Endodermal cell (in vitro differentiated cells): ENCODE measurements at places on chromosomes 12 and 14.
A peak's percentile ranks its signal among the peaks of the same experiment; 100 is the strongest.

DNA sequence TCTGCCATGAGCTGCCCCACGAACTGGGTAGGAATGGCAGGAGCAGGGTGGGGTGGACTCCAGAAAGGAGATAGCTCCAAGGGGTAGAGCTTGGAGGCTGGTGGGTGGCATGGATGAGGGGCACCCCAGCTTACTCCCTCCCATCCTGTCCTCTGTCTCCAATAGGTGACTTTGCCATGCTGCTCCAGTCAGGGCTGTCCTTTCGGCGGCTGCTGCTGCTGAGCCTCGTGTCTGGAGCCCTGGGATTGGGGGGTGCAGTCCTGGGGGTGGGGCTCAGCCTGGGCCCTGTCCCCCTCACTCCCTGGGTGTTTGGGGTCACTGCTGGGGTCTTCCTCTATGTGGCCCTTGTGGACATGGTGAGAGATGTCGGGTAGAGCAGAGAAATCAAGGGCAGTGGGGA lies 7.1 kb downstream of the SLC39A5 start:
- DNase-seq = no peak

DNA sequence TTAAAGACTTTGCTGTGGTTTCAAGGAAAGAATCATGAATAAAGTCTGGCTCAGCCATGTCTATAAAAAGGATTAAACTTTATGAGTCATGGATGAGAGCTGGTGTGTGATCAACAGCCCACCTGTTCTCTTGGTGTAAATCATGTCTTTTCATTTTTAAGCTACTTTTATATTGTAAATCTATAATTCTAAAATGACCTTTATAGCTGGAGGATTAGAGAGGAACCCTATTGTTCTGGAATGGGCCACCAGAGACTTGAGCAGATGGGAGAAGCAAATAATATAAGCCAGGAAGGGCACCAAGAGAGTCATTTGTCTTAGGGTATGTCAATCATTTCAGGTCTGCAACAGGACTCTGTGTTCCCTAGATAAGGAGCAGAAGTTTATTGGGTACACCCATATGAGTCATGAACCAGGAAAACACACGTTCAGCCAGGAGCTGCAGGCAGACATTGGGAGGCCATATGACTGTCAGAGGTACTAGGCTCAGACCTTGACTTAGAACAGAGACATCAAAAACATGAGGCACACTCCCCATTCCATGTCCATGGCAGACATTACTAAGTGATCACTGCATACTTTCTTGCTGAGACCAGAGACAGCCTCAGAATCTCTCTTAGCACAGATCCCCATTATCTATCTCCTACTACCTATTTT lies 49.3 kb downstream of the NDUFA12 start:
- no peak for DNase-seq

- DNase-seq = no peak
Measured at GRCh38 chr14:72457641-72458040, 436.3 kb downstream of the DPF3 start.

DNA sequence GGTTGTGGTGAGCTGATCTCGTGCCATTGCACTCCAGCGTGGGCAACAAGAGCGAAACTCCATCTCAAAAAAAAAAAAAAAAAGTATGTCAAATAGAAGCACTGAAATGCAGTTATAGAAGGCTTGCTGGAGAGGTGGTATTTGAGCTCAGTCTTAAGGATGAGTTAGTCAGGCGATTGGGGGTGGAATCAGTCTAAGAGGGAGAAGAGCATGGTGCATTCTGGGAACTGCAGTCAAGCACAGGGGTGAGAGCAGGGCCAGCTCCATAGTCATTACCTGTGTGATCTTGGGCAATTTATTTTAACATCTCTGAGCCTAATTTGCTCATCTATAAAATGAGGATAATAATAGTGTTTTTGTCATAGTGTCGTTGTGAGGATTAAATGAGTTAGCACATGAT lies 5.9 kb upstream of the GNB3 start:
- no peak for DNase-seq

- peak; percentile 96 for DNase-seq
Measured at GRCh38 chr12:120231316-120232011, 30.6 kb upstream of the RPLP0 start.

DNA sequence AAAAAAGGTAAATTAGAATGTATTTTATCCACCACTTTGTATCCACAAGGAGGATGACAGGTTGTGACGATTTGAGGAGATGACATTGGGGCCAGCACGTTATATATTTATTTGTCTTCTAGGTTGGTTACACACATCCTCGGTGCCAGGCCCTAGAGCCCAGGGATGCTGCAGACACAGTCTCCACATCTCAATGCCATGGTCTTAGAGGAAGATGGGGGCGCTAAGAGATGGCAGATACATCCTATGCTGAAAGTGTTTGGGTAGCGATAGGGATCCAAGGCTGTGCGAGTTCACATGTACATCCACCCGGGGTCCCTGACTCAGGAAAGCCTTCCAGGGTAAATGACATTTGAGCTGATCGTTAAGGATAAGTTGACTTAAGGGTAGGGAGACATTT lies 193.1 kb upstream of the GSC start:
- DNase-seq = no peak

- DNase-seq = no peak
Measured at GRCh38 chr12:39441189-39441962, 1.5 kb downstream of the KIF21A start.

DNA sequence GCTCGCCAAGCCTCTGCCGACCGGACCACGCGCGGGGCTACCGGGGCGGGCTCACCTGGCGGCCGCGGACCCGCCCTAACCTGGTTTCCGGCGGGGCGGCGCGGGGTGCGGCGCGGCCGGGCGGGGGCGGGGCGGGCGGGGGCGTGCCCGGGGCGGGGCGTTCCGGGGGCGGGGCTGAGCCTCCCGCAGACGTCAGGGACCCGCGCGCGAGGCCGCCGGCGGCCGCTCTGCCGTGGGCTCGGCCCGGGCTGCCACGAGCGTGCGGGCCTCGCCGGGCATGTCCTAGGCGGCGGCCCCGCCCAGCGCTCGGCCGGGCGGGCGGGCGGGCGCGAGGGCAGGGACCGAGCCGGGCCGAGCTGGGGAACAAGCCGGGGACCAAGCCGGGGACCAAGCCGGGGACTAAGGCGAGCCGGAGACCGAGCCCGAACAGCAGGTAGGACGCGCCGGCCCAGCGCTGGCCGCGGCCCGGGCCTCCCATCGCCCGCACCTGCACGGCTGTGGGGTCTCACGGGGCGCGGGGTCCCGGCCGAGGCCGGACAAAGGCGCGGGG lies at the start of gene CEP170B:
TSS of gene CEP170B (plus strand) at position 188 of the 550 bp plus-strand sequence. CDS start 3,183 bp downstream, outside the sequence.
- DNase-seq = peak; percentile 84

GRCh38 chr12:12442548-12443071 lies 85.7 kb downstream of the BORCS5 start:
- DNase-seq = no peak

GRCh38 chr12:61397668-61398067 lies 862.5 kb upstream of the USP15 start:
- DNase-seq = no peak

DNA sequence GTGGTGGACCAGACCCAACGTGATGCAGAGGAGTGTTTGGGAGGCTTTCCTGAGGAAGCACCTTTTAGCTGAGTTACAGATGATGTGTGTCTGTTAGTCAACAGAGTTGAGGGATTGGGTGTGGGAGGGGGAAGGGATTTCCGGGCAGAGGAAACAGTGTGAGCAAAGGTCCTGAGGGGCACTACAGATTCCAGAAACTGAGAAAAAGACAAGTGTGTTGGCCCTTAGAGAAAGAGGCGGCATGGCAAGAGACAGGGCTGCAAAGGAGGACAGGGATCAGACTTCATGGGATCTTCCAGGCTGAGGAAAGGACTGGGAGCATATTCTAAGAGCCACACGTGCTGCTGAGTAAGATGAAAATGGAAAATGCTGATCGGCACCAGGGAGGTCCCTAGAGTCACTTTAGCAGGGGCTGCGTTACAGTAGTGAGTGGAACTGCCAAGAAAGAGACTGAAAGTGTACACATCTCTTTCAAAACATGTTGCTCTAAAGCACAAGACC lies 9.4 kb upstream of the RPS6KL1 start:
- DNase-seq = no peak

DNA sequence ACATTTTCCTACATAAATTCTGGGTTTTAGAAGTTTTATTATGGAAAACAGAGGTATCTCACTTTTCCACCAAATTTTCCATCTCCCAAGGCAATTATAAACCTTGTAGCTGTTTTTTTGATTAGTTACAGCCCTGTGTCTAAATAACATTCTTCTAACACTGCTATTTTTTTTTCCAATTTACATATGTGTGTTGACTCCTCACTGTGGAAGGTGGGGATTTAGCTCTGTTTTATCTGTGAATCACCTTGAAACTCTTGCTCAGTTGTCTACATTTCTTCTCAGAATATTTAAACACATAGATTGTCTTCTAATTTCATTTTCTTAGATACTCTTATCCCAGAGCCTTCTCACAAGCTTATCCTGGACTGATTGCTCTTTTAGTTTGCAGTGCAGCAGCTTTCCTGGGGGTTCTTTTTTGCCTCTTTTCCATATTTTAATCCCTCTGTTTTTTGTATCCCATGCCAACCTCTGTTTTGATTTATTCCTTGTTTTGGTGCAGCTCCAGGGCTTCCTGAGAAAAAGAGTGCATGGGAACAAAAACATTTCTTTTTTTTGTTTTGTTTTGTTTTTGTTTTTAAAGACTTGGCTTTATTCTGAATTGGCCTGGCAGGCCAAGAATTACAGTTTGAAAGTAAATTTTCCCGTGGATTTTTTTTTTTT lies 36.7 kb downstream of the TBC1D15 start:
- DNase-seq = no peak

- DNase-seq = no peak
Measured at GRCh38 chr12:132374612-132375445, 45.4 kb upstream of the GALNT9 start.

DNA sequence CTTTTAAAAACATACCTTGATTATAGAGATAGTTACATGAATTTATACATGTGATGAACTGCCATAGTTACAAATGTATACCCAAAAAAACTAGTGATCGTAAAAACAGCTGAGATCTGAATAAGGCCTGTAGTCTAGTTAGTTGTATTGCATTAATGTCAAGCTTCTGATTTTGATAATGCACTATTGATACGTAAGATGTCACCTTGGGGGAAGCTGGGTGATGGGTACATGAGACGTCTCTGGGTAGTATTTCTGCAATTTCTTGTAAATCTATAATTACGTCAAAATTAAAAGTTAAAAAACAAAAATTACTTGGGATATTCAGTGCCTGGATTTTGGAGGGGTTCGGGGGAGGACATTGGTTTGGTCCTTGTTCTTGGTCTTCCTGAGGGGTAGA lies 144.4 kb downstream of the SAMD4A start:
- no peak for DNase-seq

GRCh38 chr14:64817631-64818030 lies 62.1 kb downstream of the SPTB start:
- peak; percentile 49 for DNase-seq

DNA sequence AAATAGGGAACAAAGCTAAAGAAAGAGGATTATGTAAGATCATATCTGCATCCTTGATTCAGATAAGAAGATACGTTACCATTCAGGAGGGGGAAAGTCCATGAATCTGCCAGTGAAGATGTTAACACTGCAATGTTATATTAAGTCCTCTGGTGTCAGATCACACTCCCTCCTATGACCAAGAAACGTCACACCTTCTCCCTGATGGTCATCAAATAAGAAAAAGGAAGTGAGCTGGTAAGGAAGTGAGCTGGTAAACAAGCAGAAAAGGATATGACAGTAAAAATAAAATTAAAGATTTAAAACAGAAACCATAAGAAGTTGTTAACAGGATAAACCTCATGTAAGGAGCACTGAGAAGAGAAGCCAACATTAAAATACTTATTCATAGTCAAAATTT lies 340.2 kb downstream of the SEC23A start:
- no peak for DNase-seq

DNA sequence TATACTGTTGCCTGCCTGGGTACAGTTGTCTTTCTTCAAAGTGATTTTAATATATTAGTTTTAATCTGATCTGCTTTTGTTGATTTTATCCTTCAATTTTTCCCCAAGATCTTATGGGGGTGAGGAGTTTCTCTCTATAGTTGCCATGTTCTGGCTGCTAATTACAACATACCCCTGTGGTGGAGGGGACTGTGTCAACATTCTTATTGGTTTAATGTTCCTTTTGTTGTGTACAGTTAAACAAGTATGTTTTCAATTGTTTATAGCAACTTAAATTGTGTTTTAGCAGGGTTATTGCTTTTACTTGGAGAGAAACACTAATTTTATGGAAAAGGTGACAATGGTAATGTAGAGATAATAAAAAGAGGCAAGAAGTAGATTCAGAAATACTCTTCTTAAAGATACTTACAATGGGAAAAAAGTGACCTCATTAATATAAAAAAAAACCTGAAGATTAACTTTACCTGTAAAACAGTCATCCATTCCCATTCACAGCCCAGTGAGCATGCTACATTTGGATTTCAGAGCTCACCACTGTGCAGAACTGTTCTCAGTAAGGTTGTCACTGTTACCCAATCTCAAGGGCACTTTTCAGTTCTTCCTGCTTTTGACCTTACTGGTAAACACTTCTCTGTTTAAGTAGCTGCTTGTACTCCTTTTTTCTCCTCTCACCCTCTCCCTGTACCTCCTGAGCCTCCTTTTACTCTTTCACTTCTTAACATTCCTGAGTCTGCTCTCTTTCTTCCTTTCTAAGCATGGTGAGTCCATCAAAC lies 8.1 kb upstream of the LRRK2 start:
- DNase-seq = no peak

- DNase-seq = no peak
Measured at GRCh38 chr12:50102131-50102531, 1.7 kb upstream of the GPD1 start.

DNA sequence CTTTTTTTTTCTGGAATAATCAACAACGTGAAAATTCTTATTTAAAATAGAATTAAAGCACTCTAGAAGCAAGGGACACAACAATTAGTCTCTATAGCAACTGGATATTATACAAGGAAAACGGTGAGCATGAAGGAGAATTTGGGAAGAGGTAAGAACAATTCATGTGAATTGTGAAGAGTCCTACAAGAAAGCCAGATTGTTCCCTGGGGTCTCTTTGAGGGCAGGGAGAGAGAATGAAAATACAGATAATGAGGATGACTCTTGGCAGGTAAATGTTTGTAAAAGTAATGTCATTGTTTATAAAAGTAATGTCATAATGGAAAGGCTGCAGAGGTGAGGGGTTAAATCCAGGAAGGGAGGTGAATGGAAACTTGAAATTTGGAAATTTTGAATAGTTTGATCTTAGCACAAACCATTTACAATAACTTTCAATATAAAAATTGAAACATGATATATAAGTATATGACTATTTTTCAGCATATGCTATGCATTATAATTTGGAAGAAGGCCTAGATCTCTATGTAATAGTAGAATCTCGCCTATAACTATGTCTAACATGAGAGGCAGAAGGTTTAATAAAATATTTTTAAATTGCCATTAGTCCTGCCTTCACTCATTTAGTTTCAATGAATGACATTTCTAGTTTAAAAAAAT lies 378.8 kb upstream of the DCN start:
- no peak for DNase-seq
